Anterior cingulate cortex (tissue), 58 donors: ENCODE measurements at places on chromosomes 2 and 18.

DNA sequence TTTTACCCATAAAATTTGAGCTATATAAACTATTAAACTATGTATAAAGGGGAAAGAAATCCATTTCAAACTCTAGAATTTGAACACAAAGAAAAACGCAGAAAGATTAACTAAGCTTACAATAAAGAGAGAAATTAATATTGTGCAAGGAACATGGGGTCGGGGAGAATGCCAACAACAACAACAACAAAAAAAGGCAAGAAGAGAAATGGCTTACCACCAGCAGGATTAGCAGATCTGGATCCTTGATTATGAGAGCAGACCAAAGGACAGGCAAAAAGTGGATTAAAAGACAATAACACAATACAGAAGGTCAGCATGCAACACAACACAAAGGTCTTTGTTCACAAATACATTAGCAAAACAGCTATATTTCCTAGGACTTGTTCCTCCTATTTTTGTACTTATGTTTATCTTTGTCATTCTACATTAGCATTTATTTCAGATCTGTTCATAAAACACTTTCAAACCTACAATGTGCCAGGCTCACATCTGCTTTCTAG is 103.4 kb upstream of the RNU4ATAC start:
- DNase-seq, result no peak

DNA sequence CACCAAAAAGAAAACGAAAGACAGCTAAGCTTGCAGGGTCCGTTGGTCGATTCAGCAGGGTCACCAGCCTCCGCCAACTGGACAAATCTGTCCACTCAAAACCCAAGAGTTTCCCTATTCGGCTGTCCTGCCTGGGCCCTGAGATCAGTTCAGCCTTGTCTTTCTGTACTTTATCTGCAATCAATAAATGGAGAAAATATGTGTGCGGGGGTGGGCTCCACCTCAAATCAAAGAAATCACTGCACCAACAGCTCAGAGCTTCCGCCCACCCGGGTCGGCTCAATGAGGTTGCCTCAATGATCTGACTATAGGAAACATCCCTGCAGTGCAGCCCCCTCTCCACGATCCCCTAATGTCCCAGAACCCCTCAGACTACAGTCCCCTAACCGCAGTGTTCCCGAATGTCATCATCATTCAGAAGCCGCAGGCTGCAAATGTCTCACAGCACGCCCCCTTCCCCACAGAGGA is 447 bp downstream of the GGCX start:
- no peak for DNase-seq

GRCh38 chr2:12076810-12077209 is 330.4 kb downstream of the LPIN1 start:
- no peak for DNase-seq

DNA sequence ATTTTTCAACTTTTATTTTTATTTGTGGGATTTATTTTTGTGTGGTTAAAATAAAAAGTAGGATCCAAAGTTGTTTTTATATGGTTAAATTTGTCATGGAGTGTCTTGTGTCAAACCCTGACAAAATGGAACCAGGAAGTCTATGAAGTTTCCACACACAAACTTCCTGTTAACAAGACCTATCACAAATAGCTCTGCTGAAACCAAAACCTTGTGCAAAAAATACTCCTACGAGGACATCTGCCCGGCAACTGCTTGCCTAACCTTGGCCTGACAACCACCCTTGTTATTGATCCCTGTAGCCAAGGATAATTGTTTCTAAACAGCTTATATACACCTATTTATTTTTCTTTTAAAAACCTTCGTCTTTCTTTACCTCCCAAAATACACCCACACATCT is 389.6 kb downstream of the TRIB2 start:
- no peak for DNase-seq

DNA sequence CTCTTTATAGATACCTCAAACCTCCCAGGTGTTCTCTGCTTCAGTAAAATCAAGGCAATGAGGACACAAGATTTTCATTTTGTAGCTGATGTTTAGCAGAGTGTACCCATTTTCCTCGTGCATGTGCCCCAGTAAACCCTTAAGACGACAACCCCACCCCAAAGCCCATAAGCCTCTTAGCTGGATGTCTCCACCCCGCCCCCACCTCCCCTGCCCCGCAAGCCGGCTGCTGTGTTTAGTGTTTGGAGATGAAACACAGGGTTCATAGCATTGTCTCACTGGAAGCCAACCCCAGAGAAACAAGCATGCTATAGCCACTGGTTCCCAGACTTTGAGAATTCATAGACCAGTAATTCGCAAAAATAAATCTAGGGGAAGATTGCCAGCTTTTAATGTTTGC is 5.8 kb upstream of the SAG start:
- DNase-seq, result no peak

- DNase-seq, result no peak
Measured at GRCh38 chr2:174376967-174377366, 18.6 kb upstream of the SCRN3 start.

DNA sequence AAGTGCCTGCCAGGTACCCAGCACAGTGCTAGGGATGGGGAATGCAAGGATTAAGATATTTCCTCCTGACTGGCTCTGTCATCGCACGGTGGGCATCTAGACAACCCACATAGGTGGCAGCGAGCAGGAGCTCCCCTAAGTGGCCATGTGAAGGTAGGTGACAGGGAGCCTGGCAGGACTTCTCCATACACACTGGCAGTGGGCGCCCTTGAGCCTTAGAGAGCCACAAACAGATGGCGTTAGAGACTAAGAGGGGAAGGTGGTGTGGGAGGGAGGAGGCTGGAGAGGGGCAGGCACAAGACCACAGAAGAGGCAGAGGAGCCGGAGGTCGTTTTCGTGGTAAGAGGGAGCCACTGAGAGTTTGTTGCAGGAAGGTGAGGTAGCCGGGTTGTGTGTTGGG is 15.2 kb downstream of the PRELID3A start:
- no peak for DNase-seq

DNA sequence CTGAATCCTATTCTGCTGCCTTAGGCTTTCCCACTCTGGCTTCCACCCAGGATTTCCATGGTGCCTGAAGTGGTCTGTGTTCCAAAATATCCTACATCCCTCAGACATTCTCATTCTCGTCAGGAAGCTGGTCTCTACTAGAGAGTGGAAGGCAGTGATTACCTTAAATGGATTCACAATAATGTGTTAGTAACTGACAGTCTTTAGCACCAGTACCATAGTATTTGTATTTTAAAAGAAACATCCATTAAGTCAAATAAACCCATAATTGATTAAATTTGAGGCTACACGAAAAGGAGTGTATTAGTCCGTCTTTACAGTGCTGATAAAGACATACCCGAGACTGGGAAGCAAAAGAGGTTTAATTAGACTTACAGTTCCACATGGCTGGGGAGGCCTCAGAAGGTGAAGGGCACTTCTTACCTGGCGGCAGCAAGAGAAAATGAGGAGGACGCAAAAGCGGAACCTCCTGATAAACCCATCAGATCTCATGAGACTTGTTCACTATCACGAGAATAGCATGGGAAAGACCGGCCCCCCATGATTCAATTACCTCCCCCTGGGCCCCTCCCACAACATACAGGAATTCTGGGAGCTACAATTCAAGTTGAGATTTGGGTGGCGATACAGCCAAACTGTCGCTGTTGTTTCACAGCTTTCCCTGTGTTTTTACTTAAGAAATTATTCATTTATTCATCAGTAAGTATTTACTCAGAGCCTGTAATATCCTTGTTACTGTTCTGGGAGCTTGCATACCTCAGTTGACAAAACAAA is 306.5 kb downstream of the STK39 start:
- no peak for DNase-seq

- no peak for DNase-seq
Measured at GRCh38 chr2:207332480-207333212, 166.9 kb upstream of the KLF7 start.

DNA sequence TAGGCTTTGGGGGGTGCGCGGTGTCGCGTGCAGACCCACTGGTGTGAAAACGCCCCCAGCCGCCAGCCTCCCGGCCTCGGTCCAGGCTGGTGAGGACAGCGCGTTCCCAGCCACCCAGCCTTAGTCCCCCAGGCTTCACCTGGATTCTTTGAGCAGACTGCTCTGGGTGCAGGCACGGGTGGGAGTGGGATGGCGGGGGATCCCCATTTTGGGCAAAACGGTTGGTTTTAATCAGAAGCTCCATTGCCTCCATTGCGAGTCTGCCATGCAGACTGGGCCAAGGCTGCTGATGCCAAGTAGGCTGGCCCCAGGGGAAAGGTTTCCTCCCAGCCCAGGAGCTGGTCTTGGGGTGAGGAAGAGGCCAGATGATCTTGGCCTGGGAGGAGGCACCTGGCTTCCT is 445 bp downstream of the MLPH start:
- no peak for DNase-seq

GRCh38 chr2:75500633-75501032 is 60.1 kb downstream of the EVA1A start:
- no peak for DNase-seq

GRCh38 chr18:49699303-49699702 is 114.0 kb downstream of the ACAA2 start:
- DNase-seq, result no peak

GRCh38 chr2:126889496-126890135 is 9.1 kb upstream of the TEX51 start:
- no peak for DNase-seq

DNA sequence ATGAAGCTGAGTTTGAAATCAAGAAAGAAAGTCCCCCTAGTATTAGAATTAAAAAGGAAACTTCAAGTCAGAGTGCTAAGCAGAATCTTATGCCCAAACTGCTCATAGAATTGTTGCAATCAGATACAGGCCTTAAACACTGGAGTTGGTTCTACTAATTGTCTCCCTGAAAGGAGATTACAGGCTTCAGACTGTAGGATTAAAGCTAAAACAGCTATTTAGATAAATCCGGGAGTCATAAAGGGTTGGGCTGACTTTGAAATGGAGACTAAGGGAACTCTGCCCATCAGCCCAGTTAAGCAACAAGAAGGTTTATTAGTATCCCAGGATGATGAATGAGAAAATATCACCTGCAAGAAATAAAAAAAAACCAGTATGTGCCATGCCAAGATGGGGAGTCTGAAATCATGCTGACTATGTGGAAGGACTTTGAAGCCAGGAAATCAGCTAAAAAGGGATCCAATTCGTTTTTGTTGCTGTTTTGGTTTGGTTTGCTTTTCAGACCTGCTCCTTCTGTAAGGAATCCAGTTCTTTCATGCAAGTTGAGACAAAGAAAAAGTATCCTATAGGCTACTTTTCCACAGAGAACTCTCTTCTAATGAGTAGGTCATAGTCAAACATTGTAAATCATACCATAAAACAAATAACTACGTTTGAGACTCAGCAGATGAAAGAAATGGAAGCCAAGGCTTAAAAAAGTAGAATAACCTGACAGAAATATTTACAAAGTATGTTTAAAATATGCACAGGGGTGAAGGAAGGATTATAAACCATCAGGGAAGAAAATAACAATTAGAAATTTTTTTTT is 37.6 kb upstream of the MSTN start:
- DNase-seq, result no peak
